ENCODE measurements at places on chromosomes 7 and 10.
A peak's percentile ranks its signal among the peaks of the same experiment; 100 is the strongest.

- H3K27ac ChIP-seq = no peak overlapping the region
- peaks cover 11% of the 10 kb centered on the region for H3K4me1 ChIP-seq
- H3K4me3 ChIP-seq = no peak overlapping the region
- H3K36me3 ChIP-seq = peaks cover 21% of the 10 kb centered on the region
These were observed 23.7 kb downstream of the CRHR2 start for GRCh38 chr7:30658479-30659074.

DNA sequence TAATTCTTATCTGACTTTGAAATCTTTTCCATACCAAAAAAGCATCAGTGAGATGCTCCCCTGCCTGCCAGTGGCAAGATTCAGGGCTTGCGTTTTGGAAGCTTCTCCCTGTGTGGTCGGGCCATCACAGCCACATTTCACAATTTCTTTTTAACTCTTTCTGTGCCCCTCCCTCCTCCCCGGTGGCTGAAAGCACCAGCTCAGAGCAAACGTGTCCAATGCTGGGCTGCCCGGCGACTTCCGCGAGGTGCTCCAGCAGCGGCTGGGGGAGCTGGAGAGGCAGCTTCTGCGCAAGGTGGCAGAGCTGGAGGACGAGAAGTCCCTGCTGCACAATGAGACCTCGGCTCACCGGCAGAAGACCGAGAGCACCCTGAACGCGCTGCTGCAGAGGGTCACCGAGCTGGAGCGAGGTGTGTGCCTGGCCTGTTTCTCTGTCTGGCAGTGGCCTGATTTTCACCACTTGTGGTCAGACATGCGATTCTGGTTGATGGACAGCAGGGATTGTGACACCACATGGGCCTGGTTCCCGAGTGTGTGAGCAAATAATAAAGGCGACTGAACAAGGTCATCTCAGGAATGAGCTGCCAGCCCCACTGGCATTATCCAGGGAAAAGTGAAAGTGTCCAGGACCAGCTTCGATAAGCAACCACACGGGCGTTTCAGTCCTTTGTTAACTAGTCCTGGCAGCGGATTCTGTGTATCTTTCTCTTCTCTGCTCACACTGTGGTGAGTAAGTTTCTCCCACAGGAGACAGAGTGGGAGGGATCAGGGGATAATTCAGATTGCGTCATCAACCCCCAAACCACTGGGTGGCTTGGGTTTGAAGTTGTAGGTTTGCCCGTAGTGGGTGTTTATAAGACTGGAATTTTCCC is 2.6 kb downstream of the NPTX2 start:
- H3K36me3 ChIP-seq = peaks cover 3% of the 10 kb centered on the region
- H3K27ac ChIP-seq = no peak overlapping the region
- H3K4me1 ChIP-seq = peaks cover 3% of the 10 kb centered on the region
- H3K4me3 ChIP-seq = no peak overlapping the region
- no peak for DNase-seq

DNA sequence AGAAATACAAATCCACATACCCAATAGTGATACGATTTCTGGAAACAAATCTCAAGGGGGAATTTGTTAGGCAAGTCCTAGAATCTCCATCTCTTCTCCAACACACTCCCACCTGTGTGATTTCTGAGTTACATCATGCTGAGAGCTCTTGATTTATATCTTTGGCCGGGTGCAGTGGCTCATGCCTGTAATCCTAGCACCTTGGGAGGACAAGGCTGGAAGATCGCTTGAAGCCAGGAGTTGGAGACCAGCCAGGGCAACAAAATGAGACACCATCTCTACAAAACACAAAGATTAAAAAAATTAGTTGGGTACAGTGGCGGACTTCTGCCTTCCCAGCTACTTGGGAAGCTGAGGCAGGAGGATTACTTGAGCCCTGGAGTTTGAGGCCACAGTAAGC is 1.5 kb upstream of the MTPN start:
- no peaks in the 10 kb centered on the region for H3K27me3 ChIP-seq
- H3K4me3 ChIP-seq = no peak overlapping the region
- H3K27ac ChIP-seq = no peak overlapping the region
- peaks cover 19% of the 10 kb centered on the region for H3K4me1 ChIP-seq
- DNase-seq = no peak
- no peaks in the 10 kb centered on the region for H3K36me3 ChIP-seq

GRCh38 chr10:104103956-104104355 is 18.0 kb upstream of the SFR1 start:
- H3K36me3 ChIP-seq = no peaks in the 10 kb centered on the region
- H3K27me3 ChIP-seq = no peaks in the 10 kb centered on the region
- H3K4me3 ChIP-seq = no peak overlapping the region
- H3K4me1 ChIP-seq = no peaks in the 10 kb centered on the region
- no peak overlapping the region for H3K27ac ChIP-seq
- no peak for DNase-seq

GRCh38 chr7:121610243-121610642 is 214.1 kb upstream of the FAM3C start:
- no peak overlapping the region for H3K27ac ChIP-seq
- H3K27me3 ChIP-seq = no peaks in the 10 kb centered on the region
- no peak for DNase-seq
- no peaks in the 10 kb centered on the region for H3K4me1 ChIP-seq
- no peaks in the 10 kb centered on the region for H3K36me3 ChIP-seq

GRCh38 chr10:74120911-74121310 is 29.7 kb downstream of the AP3M1 start:
- no peak overlapping the region for H3K27ac ChIP-seq
- H3K4me1 ChIP-seq = peaks cover 9% of the 10 kb centered on the region
- peaks cover 5% of the 10 kb centered on the region for H3K27me3 ChIP-seq
- peaks cover 47% of the 10 kb centered on the region for H3K36me3 ChIP-seq
- no peak overlapping the region for H3K4me3 ChIP-seq

GRCh38 chr10:123381224-123381623 is 227.0 kb downstream of the BUB3 start:
- H3K27me3 ChIP-seq = peaks cover 3% of the 10 kb centered on the region
- H3K4me1 ChIP-seq = no peaks in the 10 kb centered on the region
- H3K4me3 ChIP-seq = no peak overlapping the region
- peaks cover 12% of the 10 kb centered on the region for H3K36me3 ChIP-seq
- H3K27ac ChIP-seq = no peak overlapping the region

DNA sequence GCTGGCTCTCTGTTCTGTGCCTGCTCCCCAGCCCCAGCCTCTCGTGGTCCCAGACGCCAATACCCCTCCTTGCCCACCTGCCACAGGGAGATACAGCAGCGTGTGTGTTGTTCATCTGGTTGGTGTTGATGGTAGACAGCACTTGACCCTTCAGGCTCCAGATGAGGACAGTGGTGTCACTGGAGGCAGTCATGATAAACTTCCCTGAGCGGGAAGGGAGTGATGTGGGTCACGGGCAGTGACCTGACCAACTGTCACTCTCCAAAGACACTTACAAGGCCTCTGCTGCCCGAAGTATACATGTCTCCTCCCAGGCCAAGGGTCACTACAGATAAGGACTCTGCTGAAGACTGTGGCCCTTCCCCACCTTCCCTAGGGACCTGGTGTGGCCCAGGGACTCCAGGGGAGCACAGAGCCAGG is 5.6 kb downstream of the TBL2 start:
- H3K27me3 ChIP-seq = peaks cover 3% of the 10 kb centered on the region
- H3K36me3 ChIP-seq = peaks cover 37% of the 10 kb centered on the region
- no peak overlapping the region for H3K4me3 ChIP-seq
- no peak overlapping the region for H3K27ac ChIP-seq
- DNase-seq = no peak

DNA sequence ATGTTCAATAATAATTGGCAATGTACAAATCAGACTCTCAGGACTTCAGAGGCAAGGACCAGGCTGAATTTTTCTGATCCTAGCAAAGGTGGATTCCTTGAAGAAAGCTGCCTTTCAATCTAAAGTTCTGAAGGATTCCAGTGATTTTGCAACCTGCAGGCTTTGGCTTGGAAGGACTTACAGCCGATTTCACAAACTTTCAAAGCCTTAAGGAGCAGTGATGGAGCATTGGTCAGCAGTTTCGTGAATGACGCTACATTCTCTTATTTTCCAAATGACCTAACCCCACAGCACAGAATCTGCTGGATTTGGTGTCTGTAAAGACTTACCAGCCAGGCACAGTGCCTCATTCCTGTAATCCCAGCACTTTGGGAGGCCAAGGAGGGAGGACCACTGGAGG is 167.5 kb downstream of the ARHGAP12 start:
- H3K27ac ChIP-seq = peak overlapping the region; percentile 66
- peaks cover 17% of the 10 kb centered on the region for H3K4me1 ChIP-seq
- peaks cover 13% of the 10 kb centered on the region for H3K27me3 ChIP-seq
- peaks cover 4% of the 10 kb centered on the region for H3K36me3 ChIP-seq
- no peak for DNase-seq
- H3K4me3 ChIP-seq = peak overlapping the region; percentile 57

DNA sequence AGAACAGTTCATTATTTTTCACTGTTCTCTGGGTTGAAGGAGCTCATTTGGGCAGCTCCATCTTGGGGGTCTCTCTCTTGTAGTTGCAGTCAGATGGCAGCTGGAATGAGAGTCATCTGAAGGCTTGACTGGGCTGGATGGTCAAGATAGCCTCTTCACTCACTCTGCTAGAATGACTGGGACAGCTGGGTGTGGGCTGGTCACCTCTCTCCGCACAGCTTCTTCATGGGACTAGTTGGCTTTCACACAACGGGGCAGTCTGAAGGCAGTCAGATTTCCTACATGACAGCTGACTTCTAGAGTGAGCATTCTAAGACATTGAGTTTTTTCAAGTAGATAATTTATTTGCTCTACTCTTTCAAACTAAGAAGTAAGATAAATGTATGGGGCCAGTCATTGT is 13.1 kb downstream of the PLEKHA1 start:
- H3K4me3 ChIP-seq = no peak overlapping the region
- peaks cover 8% of the 10 kb centered on the region for H3K36me3 ChIP-seq
- no peaks in the 10 kb centered on the region for H3K27me3 ChIP-seq

DNA sequence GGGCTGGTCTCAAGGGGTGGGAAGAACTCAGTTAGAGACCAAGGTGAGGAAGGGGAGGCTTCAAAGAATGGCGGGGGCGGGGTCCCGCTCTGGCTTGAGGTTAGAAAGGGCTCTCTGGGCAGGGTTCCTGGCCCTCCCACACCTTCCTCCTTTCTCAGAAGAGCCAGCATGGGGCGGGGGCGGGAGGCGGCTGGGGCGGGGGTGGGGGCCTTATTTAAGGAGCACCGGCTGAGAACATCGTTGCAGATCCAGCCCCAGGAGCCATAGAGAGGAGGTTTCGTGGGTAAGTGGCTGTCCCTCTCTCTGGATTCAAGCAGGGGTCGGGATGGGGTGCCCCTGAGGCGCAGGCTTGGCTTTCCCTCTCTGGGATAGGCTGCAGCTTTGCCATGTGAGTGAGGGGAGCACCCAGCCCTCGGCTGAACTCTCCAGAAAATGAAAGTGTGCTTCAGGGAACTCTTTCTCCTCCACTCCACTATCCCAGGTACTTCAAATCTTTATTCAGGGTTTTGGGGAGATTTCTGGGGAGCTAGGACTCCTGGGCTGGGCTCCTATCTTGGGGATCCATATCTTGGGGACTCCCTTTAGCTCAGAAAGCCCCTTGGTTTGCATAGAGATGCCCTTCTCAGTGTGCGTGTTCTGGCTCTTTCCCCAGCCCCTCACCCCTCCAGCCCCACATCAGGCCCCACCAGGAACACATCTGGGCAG is 3.3 kb upstream of the CUEDC2 start:
- peaks cover 47% of the 10 kb centered on the region for H3K4me1 ChIP-seq
- peaks cover 14% of the 10 kb centered on the region for H3K27me3 ChIP-seq
- H3K27ac ChIP-seq = peak overlapping the region; percentile 52
- H3K4me3 ChIP-seq = peak overlapping the region; percentile 47
- no peaks in the 10 kb centered on the region for H3K36me3 ChIP-seq

GRCh38 chr7:77330169-77330882 is 85.8 kb downstream of the GSAP start:
- H3K27me3 ChIP-seq = peaks cover 2% of the 10 kb centered on the region
- H3K27ac ChIP-seq = no peak overlapping the region
- no peak for DNase-seq
- H3K36me3 ChIP-seq = no peaks in the 10 kb centered on the region
- H3K4me3 ChIP-seq = no peak overlapping the region
- H3K4me1 ChIP-seq = peaks cover 29% of the 10 kb centered on the region

DNA sequence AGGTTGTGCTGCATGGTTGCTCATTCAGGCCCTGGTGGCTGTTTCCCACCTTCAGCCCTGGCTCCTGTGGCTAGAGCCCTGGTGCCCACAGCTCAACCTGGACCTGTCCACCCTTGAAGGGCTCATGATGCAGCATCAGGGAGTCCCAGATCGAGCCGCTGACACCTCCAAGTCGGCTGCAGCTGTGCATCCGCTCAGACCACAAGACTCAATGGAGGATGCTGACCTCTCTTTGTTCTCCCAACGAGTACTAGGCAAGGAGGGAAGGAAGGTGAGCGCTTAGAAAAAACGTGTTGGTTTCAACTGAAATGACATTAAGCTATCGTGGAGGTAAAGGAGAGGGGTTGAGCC is 9.5 kb upstream of the C10orf95 start:
- peaks cover 4% of the 10 kb centered on the region for H3K36me3 ChIP-seq
- H3K27ac ChIP-seq = peak overlapping the region; percentile 83
- peaks cover 8% of the 10 kb centered on the region for H3K27me3 ChIP-seq
- peaks cover 27% of the 10 kb centered on the region for H3K4me1 ChIP-seq
- H3K4me3 ChIP-seq = peak overlapping the region; percentile 89

- H3K27me3 ChIP-seq = no peaks in the 10 kb centered on the region
- H3K27ac ChIP-seq = no peak overlapping the region
- no peaks in the 10 kb centered on the region for H3K36me3 ChIP-seq
- no peak for DNase-seq
- H3K4me3 ChIP-seq = no peak overlapping the region
- H3K4me1 ChIP-seq = no peaks in the 10 kb centered on the region
These were observed 195.8 kb upstream of the HABP2 start for GRCh38 chr10:113356794-113357680.

- DNase-seq = no peak
- peaks cover 3% of the 10 kb centered on the region for H3K27me3 ChIP-seq
- H3K4me1 ChIP-seq = peaks cover 4% of the 10 kb centered on the region
- H3K27ac ChIP-seq = no peak overlapping the region
- no peaks in the 10 kb centered on the region for H3K36me3 ChIP-seq
- H3K4me3 ChIP-seq = no peak overlapping the region
These were observed 103.2 kb upstream of the TMEM106B start for GRCh38 chr7:12107841-12108254.

- H3K4me3 ChIP-seq = no peak overlapping the region
- no peaks in the 10 kb centered on the region for H3K36me3 ChIP-seq
- DNase-seq = no peak
- no peaks in the 10 kb centered on the region for H3K4me1 ChIP-seq
These were observed 64.1 kb downstream of the CFAP58 start for GRCh38 chr10:104417637-104418292.

DNA sequence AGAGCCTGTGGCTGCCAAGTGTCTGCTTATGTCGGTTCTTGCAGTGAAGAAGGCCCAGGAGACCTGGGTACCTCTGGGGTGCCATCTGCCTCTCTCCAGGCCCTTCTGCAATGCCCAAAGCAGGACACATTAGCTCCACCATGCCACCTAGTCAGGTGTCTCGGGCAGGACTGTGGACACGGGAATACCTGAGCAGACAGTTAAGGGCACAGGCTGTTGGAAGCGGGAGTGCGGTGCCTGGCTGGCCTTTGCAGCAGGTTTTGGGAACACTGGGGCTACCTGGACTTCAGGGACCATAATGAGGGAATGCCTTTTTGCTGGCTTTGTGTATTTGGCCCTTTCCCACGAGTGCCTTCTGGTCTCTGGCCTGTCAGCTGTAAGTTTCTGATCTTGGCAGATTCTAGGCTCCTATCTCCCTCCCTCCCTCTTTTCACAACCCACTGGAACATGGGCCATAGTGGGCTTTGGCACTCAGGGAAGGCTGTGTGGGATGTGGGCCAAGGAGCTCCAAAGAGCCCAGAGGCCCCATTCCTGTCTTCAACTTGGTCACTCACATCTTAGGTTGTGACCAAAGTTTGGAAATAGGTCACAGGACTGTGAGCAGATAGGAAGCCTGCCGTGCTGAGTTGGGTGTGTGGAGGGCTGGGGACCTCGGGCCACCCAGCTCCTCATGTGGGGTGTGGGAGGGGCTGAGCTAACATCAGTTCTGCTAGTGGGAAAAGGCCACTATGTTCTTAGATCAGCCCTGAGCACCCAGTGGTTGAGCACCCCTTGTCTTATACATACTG is 41.5 kb upstream of the CXCL12 start:
- no peaks in the 10 kb centered on the region for H3K4me1 ChIP-seq
- DNase-seq = no peak
- no peaks in the 10 kb centered on the region for H3K36me3 ChIP-seq
- peaks cover 1% of the 10 kb centered on the region for H3K27me3 ChIP-seq
